ENCODE measurements at places on chromosomes 7 and 10.

DNA sequence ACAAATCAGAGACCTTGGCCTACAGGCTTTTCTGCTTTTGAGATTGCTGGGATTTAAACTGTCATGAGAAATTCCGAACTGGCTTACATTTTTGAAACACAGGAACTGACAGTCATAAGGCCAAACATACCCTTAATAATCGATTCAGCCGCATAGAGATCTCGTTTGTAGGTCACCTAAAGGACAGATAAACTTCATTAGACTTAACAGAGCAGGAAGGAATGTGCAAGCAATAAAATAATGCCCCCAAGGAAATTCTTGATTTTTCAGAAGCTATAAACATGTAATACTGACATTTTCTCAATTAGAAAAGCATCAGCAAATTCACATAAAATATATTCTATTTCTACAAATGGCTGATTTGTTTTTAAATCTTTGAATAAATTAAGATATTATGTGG lies 120.0 kb downstream of the CRPPA start:
- DNase-seq = no peak

DNA sequence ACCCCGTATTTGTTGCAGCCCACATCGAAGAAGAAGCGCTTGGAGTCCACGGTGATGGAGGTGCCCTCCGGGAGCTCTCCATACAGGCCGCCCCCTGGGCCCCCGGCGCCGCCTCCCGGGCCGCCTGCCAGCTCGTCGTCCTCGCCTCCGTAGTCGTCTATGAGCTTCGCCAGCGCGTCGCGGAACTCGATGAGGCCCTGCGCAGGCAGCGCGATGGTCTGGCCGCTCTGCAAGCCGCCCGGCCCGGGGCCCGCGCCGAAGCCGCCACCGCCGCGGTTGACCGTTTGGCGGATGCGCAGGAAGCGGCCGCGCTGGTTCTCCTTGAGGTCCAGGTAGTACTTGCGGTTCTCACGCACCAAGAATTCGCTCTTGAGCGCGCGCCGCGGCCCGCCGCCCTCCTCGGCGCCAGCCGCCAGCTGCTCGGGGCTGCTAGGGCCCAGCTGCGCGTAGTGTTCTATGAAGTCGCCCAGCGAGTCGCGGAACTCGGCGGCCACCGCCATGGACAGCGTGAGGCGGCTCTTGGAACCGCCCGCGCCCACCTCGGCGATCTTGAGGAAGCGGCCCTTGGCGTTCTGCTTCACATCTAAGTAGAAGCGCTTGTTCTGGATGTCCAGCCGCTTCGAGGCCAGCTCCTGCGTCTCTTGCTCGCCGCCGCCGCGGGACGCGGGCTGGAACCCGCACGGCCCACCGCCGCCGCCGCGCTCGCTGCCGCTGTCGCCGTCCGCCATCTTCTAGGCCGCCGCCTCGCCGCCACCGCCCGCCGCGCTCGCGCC lies 523 bp downstream of the PURB start:
- DNase-seq = peak; percentile 72

DNA sequence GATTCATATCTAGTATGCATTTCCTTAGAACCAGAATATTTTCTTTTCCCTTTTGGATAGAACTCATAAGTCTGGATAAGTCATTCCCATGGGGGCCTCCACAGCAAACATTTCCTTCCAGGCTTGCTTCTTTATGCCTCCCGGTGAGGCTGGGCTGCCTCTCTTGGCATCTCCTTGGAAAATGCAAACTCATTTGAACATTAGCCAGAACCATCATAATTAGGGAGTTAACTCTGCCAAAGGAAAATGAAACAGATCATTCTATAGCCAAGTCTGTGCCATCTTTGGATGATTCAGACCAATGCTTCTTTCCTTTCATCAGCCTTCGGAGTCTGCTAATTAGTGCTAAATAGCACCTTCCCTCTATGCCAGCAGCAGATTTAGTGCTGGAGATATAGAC lies 81.1 kb downstream of the PLPP4 start:
- no peak for DNase-seq

DNA sequence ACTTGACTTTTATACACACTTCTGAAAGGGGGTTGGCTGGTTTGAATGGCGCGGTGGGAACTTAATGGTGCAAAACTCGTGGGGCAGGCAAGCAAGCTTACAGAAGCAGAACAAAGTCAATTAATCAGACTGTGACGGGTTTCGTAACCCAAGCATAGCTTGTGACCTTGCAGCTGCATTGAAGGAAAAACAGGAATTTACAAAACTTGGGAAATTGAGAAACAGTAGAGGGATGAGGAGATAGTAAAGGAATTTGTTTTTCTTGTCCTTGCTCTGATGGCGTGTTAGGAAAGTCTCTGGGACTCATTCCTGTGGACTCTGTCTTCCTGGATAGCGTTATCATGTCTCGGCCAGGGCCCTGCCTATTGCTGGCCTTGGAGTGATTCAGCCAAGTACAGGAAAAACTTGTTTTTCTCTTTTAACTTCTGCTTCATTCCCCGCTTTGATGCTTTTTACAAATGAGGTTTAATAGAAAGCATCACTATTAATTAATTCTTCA lies 220.0 kb upstream of the KCND2 start:
- DNase-seq = no peak

- no peak for DNase-seq
Observed at GRCh38 chr10:18334116-18334867, 194.1 kb downstream of the CACNB2 start.

DNA sequence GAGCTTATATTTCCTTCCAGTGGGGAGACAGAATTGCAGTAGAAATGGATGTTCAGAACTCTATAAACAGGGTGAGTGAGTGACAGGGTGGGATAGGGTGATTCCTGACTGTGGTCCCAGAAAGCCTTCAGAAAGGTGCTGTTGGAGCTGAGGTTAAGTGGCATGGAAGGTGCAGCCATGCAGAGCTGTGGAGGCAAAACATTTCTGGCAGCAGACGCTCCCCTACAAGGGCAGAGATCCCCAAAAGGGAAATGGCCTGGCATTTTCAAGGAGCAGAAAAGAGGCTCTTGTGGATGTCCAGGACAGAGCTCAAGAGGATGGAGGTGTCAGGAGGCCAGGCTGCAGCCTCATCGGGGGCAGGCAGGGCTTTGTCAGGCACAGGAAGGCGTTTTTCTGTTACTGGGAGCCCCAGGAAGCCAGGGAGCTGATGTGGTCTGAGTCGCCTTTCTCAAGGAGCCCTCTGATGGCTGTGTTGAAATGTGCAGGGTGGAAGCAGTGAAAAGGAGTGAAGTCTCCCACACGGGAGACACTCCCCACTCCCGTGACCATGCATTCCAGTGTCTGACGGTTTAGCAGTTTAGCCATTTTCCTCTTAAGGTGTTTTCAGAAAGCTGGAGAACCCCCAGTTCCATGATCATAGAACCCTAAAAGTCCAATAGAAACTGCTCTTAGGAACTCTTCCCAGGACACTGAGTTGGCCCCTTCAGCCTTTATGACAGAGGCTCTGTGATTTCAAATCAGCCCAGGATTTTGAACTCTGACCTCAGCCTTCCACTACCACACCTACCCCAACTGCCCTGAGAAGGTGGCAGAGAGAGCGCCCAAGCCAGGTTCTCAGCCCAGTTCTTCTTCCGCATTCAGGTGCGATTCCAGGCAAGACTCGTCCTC lies 96.2 kb downstream of the C10orf105 start:
- peak; percentile 34 for DNase-seq

DNA sequence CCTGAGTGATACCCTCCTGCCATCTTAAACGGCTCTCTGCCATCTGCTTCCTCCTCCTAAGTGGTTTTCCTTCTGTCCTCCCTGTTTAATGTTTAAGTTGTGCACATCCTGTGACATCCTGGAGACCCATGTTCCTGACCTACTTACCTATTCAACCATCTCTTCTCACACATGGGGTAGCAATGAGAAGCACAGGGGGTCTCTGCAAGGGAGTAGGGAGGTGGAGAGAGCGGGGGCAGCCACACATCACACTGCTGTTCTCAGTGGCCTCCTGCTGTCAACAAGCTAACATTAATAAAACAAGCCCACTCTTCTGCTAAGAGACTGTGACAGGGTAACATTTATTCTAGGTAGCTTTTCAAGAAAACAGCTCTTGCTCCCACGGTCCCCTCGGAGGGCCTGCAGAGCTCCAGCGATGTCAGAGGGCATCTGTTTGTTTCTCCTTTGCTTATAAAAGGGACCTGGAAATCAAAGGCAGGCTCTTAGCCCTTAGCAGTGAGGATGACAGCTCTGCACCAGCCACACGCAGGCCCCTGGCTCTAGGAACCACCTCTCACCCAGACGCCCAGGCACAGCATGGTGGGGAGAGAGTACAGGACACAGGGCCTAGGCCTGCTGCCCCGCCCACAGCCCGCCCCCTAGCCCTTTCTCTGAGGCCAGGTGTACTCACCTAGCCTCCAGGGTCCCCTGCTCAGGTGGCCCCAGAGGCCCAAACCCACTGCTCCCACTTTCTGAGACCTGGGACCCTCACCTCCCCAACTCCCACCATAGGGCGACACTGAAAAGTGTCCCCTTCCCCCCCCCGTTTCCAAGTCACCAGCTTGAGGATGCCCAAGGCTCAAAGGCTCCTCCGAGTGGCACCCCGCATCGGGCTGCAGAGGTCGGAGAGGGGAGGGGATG lies 943 bp upstream of the SLC18A2 start:
- no peak for DNase-seq

DNA sequence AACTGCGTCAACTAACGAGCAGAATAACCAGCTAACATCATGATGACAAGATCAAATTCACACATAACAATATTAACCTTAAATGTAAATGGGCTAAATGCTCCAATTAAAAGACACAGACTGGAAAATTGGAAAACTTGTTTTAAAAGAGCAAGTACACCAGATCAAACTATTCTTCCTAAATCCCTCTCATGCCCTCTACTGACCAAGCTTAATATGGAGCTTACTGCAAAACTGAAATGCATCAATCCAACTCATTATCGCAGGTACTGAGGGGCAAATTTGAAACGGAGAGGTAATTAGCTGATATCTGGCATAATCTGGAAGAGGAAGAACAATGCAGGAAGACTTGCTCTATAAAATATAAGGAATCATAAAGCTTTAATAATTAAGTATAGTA lies 1223.8 kb downstream of the NXPH1 start:
- no peak for DNase-seq

DNA sequence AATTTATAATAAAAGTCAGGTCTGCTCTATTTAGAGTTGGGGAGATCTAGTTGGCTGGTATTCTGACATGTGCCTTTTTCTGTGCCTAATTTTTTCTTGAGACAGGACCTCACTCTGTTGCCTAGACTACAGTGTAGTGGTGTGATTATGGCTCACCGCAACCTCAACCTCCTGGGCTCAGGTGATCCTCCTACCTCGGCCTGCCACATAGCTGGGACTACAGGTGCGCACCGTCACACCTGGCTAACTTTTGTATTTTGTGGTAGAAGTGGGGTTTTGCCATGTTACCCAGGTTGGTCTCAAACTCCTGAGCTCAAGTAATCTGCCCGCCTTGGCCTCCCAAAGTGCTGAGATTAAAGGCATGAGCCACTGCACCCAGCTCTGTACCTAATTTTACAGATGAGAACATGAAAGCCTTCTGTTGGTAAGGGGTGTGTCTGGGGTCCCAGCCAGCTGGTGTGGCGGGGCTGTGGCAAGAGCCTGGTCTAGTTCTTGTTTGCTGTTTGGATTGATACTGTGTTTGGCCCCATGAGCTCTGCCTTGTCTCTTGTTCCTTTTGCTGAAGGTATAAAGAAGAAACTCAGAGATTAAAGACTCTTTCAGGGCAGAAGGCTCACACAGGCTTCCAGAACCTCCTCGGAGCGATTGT lies 31.4 kb downstream of the POR start:
- DNase-seq = no peak

DNA sequence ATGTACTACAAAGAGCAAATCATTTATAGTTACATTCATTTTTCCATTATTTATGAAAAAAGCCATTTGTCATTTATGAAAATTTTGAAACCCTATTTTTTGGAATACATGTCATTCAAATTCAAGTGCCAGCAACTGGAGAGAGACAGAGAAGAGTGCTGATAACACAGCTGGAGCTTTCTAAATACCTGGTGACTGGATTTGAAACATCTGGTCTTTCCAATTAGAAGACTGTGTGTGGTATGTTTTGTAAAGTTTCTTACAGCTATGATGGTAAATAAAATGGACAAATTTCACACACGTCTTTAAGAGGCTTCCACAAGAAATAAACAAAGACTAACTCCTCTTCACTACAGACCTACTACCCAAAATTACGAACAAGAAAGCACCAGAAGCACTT lies 56.8 kb downstream of the CHCHD3 start:
- DNase-seq = no peak

DNA sequence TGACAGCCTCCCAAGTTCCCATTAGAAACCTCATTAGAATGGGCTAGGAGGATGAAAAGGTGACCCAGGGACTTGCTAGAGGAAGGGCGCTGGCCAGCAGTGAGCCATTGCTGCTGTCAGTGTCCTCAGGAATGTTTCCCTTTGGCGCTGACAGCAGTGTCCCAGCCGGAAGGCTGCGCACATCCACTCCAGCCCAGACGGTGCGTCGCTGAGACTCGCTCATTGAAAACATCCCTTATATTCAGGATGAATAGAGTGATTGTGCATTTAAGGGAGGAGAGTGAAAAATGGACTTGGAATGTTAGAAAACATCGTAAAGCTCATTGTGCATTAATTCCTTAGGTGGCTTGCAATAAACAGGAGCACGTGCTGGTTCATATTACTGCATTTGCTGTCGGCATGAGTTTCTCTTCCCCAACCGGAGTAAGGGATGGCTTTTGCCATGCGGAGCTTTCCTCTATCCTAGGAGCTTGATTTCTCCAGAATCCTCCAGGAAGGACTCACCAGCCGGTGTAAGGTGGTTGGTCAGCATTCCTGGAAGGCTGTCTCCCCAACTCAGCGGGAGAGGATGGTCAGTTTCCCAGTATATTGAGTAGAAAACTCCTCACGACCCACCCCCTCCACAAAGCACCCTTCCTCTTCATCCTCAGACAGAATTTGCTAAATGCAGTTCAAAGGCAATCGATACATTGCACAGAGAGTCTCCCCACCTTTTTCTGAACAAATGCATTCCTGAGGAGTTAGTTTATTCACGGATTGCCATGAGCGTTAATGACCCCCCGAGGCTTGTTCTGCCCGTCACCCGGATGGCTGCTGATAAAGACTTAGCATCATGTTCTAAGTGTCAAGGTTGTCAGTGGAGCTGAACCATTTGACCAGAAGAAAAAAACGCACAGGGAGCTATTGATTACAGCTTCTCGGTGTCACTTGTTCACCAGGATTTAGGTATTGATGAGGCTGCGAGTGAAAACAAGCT lies 201.8 kb downstream of the EBF3 start:
- no peak for DNase-seq

- no peak for DNase-seq
Observed at GRCh38 chr7:91644256-91644655, 236.2 kb downstream of the MTERF1 start.

DNA sequence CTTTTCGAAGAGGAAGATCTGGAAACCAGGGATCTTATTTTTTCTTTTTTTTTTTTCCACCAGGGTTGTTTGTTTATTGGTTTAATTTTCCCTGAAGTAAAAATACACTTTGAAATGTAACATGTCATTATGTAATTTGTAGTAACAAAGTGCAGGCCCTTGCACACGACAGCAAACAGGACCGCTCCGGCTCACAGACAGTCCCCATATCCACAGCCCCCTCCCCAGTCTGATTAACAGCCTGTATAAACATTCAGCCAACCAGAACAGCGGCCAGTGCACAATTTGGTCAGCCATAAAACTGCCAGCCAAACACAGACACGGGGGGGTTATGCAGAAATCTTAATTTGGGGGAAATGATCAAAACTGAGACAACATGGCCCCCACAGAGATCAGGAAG lies 431.6 kb upstream of the NPVF start:
- DNase-seq = no peak

GRCh38 chr7:151243408-151244195 lies 4.9 kb downstream of the SMARCD3 start:
- DNase-seq = peak; percentile 66

Measured in hematopoietic multipotent progenitor cell treated with erythropoietin and hydrocortisone succinate and interleukin-3 and kit ligand, for 8 days (in vitro differentiated cells).